ENCODE measurements at places on chromosomes 1 and 21.

DNA sequence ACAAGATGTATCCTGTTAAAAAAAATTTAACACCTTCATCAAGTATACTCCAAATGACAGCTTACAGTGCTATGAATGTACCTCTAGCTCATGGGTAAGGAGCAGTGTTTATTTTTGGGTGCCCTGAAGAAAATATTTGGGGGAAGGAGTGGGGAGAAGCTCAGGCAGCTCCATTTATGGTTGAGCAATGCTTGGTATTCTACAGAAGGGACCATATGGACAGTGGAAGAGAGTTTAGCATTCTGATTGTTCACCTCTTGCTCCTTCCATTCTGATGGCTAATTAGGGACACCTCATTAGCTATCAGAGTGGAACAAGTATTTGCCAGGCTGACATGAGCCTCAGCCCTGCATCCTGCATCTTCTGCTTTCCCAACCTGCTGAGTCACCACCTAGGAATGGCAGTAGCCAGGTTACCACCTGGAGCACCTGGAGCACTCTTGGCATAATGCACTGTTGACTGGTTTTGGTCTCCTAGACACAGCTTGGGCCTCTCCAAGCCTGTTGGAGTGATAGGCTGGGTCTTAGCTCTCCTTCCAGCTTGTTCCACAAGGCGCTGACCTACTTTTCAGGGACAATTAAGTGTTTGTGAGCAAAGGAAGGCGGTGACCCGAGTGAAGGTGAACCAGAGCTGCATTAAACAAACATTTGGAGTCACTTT is 62.0 kb upstream of the MACF1 start:
- DNase-seq: no peak

GRCh38 chr21:43731476-43731875 is 12.5 kb downstream of the PDXK start:
- DNase-seq: no peak

DNA sequence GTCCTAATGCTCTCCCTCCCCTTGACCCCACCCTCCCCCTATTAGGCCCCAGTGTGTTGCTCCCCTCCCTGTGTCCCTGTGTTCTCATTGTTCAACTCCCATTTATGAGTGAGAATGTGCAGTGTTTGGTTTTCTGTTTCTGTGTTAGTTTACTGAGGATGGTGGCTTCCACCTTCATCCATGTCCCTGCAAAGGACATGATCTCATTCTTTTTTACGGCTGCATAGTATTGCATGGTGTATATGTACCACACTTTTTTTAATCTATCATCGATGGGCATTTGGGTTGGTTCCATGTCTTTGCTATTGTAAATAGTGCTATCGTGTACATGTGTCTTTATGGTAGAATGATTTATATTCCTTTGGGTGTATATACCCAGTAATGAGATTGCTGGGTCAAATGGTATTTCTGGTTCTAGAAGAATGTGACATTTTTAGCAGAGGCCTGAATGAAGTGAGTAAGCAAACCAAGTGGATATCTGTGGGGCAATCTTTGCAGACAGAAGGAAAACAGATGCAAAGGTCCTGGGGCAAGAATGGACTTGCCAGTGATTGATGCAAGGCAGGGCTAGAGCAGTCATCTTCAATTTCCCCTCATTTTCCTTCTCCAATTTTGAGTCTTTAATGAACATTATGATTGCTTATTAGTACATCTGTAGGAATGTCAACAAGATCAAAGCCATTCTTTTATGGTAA is 50.2 kb downstream of the UBE4B start:
- DNase-seq: no peak

DNA sequence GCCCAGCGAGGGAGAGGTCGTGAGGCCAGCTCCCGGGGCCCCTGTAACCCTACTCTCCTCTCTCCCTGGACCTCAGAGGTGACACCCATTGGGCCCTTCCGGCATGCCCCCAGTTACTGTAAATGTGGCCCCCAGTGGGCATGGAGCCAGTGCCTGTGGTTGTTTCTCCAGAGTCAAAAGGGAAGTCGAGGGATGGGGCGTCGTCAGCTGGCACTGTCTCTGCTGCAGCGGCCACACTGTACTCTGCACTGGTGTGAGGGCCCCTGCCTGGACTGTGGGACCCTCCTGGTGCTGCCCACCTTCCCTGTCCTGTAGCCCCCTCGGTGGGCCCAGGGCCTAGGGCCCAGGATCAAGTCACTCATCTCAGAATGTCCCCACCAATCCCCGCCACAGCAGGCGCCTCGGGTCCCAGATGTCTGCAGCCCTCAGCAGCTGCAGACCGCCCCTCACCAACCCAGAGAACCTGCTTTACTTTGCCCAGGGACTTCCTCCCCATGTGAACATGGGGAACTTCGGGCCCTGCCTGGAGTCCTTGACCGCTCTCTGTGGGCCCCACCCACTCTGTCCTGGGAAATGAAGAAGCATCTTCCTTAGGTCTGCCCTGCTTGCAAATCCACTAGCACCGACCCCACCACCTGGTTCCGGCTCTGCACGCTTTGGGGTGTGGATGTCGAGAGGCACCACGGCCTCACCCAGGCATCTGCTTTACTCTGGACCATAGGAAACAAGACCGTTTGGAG is 23.7 kb upstream of the TNFRSF1B start:
- DNase-seq: no peak

DNA sequence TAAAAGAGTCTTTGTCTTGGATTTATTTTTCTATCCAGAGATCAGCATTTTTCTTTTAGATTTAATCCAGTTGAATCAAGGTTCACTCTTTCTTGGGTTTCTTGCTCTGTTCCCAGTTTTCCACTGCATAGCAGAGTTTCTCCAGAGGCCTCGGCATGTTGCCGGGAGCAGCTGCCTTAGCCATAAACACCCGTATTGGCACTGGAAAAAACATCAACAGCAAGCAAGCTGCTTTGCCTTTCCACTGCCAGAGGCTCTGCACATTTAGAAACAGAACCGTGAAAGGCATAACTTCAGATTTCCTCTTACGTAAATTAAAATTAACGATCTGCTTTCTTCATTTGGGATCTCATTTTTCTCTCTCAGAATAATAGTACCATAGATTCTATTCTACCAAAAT is 181.8 kb upstream of the L1TD1 start:
- no peak for DNase-seq

GRCh38 chr1:13583966-13584791 is 547 bp downstream of the PDPN start:
- no peak for DNase-seq

- DNase-seq: no peak
Observed at GRCh38 chr21:28683982-28684752, 308.5 kb downstream of the LTN1 start.

GRCh38 chr1:36920801-36921405 is 113.4 kb downstream of the GRIK3 start:
- no peak for DNase-seq

DNA sequence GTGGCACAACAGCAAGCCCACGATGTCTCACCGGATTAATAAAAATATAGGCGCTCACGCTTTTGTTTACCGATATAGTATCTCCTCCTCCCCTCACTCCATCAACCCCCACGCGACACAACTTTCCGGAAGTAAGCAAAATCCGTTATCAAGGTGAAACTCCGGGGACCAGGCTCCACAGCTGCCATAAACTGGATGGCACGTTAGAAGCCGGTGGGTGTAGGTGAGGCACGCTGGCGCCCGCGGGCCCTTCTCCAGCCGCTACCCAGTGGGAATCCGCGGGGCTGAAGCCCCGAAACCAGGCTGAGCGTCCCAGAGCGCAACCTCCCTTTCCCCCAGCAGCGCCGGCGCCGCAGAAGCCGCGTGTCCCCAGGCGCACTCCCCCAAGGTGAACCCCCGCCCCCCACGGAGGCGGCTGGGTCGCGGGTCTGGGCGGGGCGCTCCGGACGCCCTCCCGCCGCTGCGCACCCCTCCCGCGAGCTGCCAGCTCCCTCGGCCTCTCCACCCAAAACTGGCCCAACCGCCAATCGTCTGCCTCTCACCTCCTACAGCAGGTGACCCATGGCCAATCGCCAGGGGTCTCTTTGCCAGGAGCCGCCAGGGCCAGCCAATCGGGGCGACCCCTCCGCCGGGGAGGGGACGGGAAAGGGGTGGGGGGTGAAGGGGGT is 112.4 kb downstream of the OSBPL9 start:
- peak; percentile 99 for DNase-seq

Data from activated CD4-positive, alpha-beta T cell treated with anti-CD3 and anti-CD28 coated beads, Interleukin-2, Interleukin-6, amounts not matched to agents 100 ng/mL and 50 ng/mL, durations not matched to agents 16 hours and 8 hours (primary cell).